Natural killer cell treated with Interleukin-12 subunit alpha and Interleukin-12 subunit beta and Interleukin-15 and Interleukin-18, amount 100 ng/mL, for 72 hours (primary cell): ENCODE measurements at places on chromosomes 1 and 21. TPM values are rescaled to one million over a fixed set of nuclear protein-coding genes. Genes with fewer than 3 reads are reported as not detected.

DNA sequence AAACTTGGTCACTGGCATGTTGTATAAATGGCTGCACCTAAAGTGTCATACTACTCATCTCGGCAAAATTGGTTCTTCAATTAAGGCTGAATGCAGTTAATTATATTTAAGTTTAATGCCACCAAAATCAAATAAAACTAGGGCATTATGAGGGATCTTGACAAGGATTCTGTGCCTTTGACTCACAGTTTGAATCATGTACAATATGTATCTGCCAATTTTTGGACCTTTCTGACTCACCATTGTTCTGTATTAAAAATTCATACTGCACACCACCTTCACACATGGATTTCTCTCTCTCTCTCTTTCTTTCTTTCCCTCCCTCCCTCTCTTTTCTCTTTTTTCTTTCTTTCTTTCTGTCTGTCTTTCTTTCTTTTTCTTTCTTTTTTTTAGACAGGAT, 14.1 kb upstream of the STXBP3 start:
- peaks cover 18% of the 10 kb centered on the region for H3K27me3 ChIP-seq
- H3K27ac ChIP-seq: no peak overlapping the region
- no peaks in the 10 kb centered on the region for H3K4me1 ChIP-seq
- no peak for DNase-seq

- peaks cover 8% of the 10 kb centered on the region for H3K27me3 ChIP-seq
- no peak overlapping the region for H3K27ac ChIP-seq
- DNase-seq: no peak
- no peaks in the 10 kb centered on the region for H3K36me3 ChIP-seq
- no peak overlapping the region for H3K4me3 ChIP-seq
These were observed 33.3 kb downstream of the HMGB4 start for GRCh38 chr1:33897092-33897725.

DNA sequence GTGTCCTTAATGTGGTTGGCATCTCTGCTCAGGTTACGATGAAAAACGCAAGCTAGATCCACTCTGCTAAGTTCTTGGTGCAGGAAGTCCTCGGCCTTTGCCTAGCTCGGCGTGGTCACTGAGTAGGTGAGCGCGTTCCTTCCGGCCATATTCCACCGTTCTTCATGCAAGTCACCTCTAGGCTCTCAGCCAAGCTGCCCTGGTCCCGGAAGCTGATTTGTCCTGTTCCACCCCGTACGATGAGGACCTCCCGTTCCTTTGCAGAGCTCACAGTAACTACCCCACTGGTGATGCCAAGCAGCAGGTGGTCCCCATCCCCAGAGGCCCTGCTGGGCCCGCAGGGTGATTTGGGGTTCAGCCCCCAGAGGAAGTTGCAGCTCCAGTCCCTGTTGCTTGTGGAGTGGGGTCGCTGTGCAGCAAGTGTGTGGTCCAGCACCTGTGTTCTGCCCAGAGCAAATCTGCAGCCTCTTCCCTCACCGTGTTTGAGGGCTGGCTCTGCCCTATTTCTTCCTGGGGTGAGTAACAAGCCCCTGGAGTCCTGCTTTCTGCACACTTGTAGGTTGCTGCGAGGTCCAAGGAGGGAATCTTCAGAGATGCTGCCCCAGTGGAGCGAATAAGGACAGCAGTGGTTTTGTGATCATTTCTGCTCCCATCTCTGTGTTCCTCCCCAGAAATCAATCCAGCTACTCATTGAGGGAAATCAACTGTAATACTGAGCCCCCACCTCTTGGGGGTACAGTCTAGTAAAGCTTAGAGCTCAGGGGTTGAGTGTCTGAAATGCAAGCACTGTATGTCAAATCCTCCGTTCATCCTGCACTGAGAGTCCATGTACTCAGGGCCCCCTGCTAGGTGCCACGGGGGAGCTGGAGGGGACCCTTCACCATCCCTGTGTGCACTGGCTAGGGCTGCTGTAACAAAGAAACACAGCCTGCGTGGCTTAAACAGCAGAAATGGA, 2.3 kb downstream of the UMODL1 start:
- no peak for DNase-seq
- no peaks in the 10 kb centered on the region for H3K36me3 ChIP-seq
- H3K27ac ChIP-seq: no peak overlapping the region

DNA sequence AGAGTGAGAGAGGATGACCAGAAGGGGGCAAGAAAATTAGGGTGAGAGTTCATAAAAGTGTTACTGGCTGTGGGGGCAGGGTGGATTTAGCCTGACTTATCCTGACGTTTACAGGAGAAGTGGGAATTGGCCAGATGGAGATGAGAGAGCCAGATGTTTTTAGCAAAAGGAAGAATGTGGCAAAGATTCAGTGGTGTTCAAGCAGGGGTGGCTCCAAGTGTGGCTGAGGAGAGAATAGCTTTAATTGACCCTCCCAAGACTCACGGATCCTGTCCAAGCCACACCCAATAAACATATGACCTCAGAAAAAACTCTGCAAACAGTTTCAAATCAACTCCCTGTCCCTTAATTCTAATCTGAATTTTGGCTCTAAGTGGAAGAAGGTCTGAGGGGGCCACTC, 35.2 kb upstream of the EDEM3 start:
- H3K4me1 ChIP-seq: peaks cover 16% of the 10 kb centered on the region
- DNase-seq: no peak
- H3K27ac ChIP-seq: no peak overlapping the region
- no peak overlapping the region for H3K4me3 ChIP-seq
- no peaks in the 10 kb centered on the region for H3K27me3 ChIP-seq
- H3K36me3 ChIP-seq: peaks cover 21% of the 10 kb centered on the region

GRCh38 chr21:45265721-45266517, 21.8 kb downstream of the POFUT2 start:
- H3K36me3 ChIP-seq: no peaks in the 10 kb centered on the region
- H3K4me1 ChIP-seq: peaks cover 27% of the 10 kb centered on the region
- no peak overlapping the region for H3K27ac ChIP-seq
- no peak overlapping the region for H3K4me3 ChIP-seq

The LDLRAD1 gene
- not detected for total RNA-seq

DNA sequence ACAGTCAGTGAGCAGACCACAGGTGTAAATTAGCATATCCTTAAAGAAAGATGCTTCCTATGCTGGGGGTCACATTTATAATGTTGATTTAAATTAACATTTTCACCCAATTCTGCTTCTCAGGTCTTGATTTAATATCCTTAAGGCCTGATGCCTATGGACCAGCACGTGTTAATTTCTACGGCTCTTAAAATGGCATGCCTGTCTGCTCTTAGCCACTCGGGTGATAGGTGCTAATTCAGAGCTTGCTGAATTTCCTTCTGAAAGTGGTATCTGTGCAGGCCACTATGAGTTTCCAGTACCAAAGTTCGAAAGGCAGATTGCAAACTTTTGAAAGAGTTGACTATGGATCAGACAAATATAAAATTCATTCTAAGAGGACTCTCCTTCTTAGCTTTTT, 487.4 kb upstream of the ADGRL2 start:
- no peaks in the 10 kb centered on the region for H3K4me1 ChIP-seq
- DNase-seq: no peak

The ARMH1 gene
- 8.7 TPM for total RNA-seq

GRCh38 chr1:19949016-19949415, 25.6 kb upstream of the PLA2G2E start:
- no peaks in the 10 kb centered on the region for H3K36me3 ChIP-seq
- no peak overlapping the region for H3K27ac ChIP-seq
- peaks cover 58% of the 10 kb centered on the region for H3K27me3 ChIP-seq
- H3K4me1 ChIP-seq: no peaks in the 10 kb centered on the region
- H3K4me3 ChIP-seq: no peak overlapping the region

The KIF2C gene
- 97.0 TPM for total RNA-seq

The ATP5PB gene
- 272 TPM for total RNA-seq

DNA sequence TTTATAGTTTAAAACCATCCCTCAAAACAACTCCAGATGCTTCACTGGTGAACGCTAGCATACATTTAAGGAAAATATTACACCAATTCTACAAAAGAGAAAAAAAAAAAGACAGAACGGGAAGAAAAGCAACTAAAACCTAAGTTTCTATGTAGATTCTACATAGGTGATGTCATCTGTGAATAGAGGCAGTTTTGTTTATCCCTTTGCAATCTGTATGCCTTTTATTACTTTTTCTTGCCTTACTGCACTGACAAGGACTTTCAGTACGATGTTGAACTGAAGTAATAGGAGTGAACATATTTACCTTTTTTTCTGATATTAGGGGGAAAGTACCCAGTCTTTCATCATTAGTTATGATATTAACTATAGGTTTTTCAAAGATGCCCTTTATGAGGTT, 101.7 kb upstream of the HAO2 start:
- H3K4me1 ChIP-seq: no peaks in the 10 kb centered on the region
- DNase-seq: no peak
- H3K4me3 ChIP-seq: no peak overlapping the region
- H3K27me3 ChIP-seq: peaks cover 7% of the 10 kb centered on the region

DNA sequence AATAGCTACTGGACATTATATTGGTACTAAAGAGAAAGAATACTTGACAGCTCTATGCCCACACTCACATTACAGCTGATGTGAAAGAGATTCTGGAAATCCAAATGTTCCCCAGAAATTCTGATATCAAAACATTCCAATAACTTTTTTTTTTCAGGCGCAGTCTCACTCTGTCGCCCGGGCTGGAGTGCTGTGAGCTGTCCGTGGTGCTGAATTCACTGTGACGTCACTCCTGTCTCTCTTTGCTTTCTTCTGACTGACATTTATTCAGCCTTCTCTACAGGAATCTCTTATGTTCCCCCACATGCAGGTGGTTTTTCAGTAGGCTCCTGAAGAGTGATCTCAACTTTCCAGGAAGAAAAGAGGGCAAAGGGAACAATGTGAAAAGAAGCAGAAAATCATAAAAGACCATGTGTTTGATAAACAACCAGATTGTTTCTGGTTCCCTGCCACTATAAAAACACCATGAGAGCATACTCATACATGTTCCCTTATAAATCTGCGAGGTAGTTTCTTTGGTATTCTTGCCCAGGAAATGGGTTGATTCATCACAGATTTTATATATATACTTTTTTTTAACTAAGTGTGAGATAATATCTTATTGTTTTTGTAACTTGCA, 6.2 kb downstream of the S100A7A start:
- H3K4me3 ChIP-seq: no peak overlapping the region
- H3K27me3 ChIP-seq: peaks cover 36% of the 10 kb centered on the region
- no peak for DNase-seq
- no peaks in the 10 kb centered on the region for H3K4me1 ChIP-seq

- peak overlapping the region; percentile 99 for H3K27ac ChIP-seq
- peaks cover 28% of the 10 kb centered on the region for H3K4me1 ChIP-seq
- no peaks in the 10 kb centered on the region for H3K27me3 ChIP-seq
- H3K36me3 ChIP-seq: peaks cover 13% of the 10 kb centered on the region
- no peak for DNase-seq
These were observed 1.9 kb downstream of the PUM1 start for GRCh38 chr1:31063631-31064030.

DNA sequence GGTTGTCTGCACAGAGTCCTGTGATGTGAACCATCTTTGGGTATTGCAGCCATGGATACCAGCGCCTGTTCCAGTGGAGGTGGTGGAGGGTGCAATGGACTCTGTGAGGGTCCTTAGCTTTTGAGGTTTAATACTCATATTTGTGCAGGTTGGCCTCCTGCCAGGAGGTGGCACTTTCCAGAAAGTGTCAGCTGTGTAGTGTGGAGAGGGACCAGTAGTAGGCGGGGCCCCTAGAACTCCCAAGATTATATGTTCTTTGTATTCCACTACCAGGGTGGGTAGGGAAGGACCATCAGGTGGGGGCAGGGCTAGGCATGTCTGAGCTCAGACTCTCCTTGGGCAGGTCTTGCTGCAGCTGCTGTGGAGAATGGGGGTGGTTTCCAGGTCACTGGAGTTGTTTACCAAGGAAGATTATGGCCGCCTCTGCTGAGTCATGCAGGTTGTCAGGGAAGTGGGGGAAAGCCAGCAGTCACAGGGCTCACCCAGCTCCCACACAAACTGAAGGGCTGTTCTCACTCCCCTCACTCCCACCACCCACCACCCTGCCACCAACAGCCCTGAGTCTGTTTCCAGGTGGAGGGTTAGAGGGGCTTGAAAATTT, 31.2 kb upstream of the ZNF678 start:
- H3K27me3 ChIP-seq: no peaks in the 10 kb centered on the region
- H3K4me1 ChIP-seq: no peaks in the 10 kb centered on the region
- DNase-seq: no peak
- H3K36me3 ChIP-seq: peaks cover 60% of the 10 kb centered on the region
